ENCODE measurements at places on chromosomes 6 and 20.

DNA sequence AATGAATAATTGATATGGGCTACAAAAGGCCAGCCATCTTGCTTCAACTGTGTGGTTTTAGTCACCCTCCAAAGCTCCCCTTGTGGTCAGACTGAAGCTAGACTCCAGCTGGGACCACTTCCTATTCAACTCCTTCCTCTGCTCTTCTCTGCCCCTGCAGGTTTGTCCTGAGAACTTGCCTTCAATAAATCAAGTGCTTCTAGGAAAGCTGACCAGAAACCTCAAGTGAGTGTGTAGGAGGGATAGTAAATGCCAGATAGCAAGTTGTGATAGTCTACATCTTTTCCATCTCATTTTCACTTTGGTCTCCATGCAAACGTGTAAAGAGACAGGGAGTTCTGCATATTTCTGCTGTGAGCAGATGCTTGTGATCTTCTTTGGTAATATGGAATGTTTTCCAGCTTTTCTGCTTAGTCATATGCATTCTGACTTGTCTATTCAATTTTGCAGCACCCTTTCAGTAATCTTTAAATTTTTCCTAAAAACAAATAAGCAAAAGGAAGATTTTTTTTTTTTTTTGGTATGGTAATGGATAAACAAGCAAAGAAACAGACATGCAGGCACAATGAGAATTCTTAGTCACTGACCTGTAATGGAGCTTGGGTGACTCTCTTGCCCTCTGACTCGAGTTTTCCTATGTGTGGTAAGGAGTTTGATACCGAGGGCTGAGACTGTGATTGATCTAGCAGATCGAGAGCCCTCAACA lies 201.3 kb upstream of the BTBD3 start:
- DNase-seq: peak; percentile 61

- no peak for DNase-seq
Observed at GRCh38 chr20:17417225-17417624, 114.0 kb downstream of the BFSP1 start.

DNA sequence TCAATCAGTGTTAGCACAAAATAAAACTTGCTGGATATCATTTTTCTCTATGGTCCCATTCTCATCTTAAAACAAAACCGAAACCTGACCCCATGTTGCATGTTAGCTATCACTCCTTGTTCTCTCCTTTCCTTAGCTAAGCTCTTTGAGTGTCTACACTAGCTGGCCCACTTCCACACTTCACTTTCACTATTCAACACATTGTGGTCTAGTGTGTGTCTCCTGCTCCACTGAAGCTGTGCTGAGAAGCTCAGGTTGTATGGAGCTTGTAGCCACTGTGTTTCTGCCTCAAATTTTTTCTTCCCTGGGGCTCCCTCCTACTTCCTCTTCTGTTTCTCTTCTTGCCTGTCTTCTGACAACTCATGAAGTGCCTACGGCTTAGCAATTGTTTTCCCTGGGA lies 223.0 kb downstream of the NKAIN2 start:
- no peak for DNase-seq

GRCh38 chr6:43742931-43743632 lies 26.9 kb upstream of the VEGFA start:
- no peak for DNase-seq

- DNase-seq: no peak
Observed at GRCh38 chr6:136169394-136170148, 80.5 kb downstream of the MTFR2 start.

- no peak for DNase-seq
Observed at GRCh38 chr6:113140721-113141120, 716.4 kb upstream of the MARCKS start.

DNA sequence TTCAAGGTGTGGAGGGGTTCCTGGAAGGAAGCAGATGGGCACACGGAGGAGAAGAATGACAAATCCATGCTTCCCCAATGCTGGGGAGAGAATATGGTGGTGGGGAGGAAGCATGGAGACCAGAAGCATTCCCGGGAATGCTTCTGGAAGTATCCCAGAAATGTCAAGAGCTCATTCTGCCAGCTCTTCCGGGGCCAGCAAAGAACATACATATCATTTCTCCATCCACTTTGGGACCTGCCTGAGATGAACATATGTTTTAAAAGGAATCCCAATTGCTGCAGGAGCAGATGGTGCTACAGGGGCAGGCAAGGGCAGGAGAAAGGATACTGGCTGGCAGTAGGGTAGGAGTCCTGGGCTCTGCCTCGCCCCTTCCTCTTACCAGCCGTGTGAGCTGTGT lies 37.9 kb upstream of the CCDC167 start:
- DNase-seq: no peak

DNA sequence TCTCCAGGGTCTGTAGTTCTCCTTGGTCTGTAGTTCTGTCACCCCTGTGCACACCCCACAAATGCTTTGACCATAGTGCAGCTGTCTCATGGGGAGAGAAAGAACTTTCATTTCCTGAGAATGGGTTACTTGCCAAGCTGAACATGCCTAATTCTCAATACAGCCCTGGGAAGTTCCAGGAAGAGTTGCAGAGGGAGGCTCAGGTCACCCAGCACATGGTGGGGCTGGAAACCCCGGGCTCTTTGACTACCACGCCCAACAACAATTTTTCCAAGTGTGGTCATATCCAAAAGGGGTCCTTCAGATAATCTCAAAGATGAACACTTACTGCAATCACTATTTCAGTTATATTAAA lies 2.2 kb upstream of the PTPRA start:
- DNase-seq: no peak
